ENCODE measurements at places on chromosomes 1 and 21.

- no peak for DNase-seq
These were observed 11.2 kb upstream of the VWA5B1 start for GRCh38 chr1:20279509-20279908.

- DNase-seq = no peak
These were observed 20.8 kb upstream of the SCYL3 start for GRCh38 chr1:169914531-169914930.

DNA sequence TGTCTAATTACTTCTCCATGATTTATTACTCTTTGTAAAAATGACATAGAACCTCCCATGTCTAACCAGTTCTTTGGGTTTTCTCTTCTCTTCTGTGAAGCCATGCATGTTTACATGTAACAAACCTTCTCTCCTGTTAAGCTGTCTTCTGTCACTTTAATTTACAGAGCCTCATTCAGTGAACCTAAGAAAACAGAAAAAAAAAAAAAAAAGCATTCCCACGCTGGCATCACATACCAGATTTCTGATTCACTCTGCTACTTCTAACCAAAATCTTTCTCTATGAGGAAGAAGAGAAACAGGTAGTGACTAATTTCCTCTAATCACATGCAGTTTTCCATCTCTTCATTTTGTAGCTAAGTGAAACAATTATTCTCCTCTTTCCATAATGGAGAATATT, 141.4 kb upstream of the CXADR start:
- no peak for DNase-seq

- no peak for DNase-seq
These were observed 28.2 kb upstream of the TMEM54 start for GRCh38 chr1:32929366-32929765.

GRCh38 chr1:27487966-27488884, 1.7 kb downstream of the WASF2 start:
- DNase-seq = no peak

GRCh38 chr1:66282891-66283621, 250.9 kb upstream of the SGIP1 start:
- no peak for DNase-seq

- DNase-seq = peak; percentile 30
These were observed 9.0 kb upstream of the FAM131C start for GRCh38 chr1:16082283-16083038.

GRCh38 chr1:170219163-170219562, 73.4 kb downstream of the NTMT2 start:
- no peak for DNase-seq

DNA sequence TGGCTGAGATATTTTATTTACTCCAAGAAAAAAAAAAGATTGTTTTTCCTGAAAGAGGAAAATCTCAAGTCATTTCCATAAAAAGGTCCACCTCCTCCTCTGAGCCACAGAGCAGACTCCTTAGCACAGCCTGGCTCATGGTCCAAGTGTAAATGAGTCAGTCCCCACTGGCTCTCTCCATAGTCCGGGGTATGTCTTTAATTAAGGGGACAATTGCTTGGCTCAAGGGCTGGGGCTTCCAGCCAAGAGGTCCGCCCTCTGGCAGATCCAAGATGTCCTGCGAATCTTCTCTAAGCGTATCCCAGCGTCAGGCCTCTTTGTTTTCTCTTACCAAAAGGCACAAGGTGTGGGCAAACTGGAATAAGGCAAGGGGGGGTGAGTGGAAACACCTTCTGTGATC, 33.3 kb downstream of the FOXD2 start:
- no peak for DNase-seq

DNA sequence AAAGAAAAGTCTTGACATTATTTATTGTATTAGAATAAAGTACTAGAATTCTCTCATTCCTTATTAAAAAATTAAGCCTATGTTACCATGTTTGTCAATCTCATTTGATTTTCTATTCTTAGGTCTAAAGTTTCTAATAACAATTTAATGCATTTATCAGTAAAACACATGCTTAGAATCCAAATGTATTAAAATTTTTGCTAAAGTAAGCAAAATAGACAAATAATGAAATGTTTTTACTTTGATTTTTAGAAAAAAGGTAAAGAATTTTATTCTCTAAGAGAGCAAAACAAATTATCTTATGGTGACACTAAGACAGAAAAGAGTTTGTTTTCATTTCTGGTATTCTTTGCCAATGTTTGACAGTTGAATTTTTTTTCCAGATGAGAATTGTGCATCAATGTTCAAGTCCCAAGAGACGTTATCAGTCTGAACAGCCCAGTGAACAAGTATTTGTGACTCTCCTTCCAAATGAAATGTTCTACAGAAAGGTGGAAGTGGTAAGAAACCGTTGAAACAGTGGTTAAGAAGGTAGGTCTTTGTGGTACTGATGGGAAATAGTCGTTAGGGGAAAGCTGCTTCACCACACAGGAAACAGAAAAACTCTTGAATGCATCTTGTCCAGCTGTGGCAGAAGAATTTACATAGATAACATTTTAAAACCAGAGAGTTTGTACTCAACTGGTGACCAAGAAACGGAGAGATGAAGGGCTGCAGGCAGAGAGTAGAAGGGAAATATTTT, 402.5 kb downstream of the PTPRC start:
- no peak for DNase-seq

DNA sequence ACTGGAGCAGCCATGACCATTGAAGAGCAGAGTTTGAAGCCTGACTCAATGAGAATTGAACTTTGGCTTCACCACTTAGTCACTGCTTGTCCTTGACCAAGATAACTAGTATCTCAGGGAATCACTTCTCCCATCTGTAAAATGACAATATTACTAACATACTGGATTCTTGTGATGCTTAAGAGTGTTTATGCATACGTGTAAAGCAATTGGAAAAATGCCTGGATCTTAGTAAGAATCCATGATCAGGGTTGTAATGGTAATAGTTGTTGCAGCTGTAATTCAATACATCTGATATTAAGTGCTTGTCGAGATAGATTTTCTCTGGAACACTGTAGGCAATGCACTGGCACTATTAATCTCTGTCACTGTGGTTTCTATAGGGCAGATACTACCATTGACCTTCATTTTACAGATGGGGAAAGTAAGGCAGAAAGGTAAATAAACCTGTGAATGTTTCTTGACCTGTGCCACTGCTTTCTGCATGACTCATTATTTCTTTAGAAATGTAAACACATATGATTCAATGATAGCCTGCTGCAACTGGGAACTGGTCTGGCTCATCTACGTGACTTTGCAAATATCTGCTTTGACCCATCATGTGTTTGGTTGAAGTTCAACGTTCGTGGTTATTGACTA, 662.5 kb downstream of the PLA2G4A start:
- DNase-seq = no peak

DNA sequence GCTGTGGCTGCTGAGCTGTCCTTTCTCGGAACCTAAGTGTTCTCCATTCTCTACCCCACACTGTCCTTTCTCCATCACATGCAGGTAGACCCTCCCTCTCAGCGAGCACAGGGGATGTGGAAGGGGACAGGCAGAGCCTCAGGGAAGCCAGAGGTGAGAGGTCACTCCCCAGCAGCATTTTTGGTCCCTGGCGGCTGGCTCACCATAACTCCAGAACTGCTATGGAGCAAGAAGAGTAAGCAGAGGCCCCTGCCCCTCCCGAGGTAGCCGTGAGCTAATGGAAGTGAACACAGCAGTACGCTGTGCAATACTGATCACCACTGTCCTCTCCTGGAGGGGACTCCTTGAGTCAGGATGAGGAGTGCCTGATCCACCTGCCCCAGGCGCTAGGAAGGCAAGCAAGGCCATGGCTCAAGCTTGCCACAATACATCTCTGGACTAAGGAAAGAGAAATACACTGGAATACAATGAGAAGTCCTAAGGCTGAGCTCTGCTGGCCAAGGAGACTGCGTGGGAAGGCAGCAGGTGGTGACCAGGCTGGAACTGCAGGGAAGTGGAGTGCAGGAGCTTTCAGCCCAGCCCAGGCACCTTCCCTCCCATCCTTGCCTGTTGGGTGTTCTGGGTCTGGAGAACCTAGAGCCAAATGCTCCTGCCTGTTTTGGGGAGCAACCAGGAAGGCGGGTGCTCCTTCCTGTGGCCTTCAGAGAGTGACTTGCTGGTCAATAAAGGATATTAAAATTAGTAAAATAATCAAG, 96.2 kb downstream of the LAMC2 start:
- no peak for DNase-seq

GRCh38 chr1:115426231-115426771, 88.3 kb upstream of the NGF start:
- no peak for DNase-seq

- DNase-seq = no peak
These were observed 347.2 kb upstream of the ZRANB2 start for GRCh38 chr1:71428029-71428428.

DNA sequence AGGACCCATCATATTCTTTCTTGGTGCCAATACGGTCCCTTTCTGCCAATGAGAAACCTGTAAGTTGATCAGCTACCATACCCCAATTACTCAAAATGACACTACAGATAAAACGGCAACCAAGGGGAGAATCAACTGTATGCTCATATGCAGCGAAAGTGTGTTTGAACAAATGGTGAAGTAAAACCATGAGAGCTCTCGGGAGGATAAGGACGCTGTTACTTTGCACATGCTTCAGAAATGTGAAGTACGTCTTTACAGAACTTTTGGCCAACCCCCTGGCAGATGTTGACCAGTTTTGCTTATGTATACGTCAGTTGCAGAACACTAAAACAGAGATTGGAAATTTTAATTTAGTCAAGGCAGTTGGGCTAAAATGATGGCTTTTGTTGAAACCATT, 79.6 kb downstream of the PROX1 start:
- no peak for DNase-seq

DNA sequence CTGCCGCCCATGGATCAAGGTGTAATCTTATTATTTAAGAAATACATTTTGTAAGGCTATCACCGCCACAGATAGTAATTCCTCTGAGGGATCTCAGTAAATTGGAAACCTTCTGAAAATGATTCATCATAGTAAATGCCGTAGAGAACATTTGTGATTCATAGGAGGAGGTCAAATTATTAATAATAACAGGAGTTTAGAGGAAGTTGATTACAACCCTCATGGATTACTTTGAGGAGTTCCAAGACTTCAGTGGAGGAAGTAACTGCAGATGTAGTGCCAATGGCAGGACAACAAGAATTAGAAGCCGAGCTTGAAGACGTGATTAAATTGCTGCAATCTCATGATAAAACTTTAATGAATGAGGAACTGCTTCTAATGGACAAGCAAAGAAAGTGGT, 280.1 kb downstream of the PTPRC start:
- DNase-seq = no peak

DNA sequence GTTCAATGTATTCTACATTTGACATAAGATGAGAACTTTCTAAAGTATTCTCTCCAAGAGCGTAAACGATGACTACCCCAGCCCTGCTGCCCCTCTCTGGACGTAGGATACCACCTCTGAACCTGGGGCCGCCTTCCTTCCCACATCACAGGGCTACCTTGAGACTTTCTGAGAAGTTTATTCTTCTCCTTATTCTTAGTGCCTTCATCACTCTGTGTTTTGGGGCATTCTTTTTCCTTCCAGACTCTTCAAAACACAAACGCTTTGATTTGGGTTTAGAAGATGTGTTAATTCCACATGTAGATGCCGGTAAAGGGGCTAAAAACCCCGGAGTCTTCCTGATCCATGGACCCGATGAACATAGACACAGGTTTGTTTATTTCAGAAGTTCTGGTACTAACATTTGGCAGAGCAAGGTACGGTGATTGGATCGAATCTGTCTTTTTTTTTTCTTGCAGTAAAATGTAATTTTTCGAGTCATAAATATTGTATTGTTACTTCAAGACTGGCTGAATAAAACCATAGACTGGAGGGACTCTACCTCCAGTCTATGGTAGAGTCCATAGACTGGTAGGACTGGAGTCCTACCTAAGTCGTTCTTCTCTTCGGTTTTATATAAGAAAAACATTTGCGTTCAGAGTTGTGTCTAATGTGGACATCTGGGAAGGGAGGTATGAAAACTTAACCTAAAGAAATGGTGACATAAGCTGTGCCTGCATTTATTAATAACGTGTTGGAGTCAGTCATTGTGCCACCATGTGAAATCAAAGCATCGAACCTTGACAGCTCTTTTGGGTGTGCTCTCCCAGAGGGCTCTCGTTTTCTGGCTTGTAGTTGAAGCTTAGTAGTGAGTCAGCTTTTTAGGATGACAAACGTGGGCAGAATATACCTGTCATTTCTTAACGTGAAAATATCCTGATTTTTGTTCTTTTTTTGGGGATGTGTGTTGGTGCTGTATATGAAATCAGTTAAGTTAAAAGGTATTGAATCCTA, 1.2 kb downstream of the MAN1A2 start:
- DNase-seq = no peak

- DNase-seq = no peak
These were observed 69.5 kb downstream of the GADD45A start for GRCh38 chr1:67754526-67754920.

DNA sequence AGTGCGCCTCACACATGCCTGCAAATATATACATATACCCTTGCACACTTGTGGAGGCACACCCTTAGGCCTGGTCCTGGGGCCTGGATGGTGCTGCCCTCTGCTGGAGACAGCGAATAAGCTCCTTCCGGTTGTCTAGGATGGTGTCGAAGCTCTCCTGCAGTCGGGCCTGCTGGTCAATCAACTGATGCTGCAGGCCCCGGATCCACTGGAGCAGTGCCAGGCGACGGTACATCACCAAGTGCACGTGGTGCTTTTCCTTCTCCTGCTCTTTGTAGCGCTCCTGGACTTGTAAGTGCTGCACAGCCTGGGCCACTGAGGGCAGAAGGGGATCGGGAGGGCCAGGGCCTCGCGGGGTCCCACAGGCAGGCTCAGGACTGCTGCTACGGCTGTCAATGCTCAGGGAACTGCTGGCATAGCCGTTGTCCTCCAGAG, 3.1 kb downstream of the C1orf216 start:
- DNase-seq = peak; percentile 68

- DNase-seq = no peak
These were observed 68.8 kb upstream of the ST6GALNAC3 start for GRCh38 chr1:76005765-76006164.
